ENCODE measurements at places on chromosomes 11 and 22.

- no peak for DNase-seq
Measured at GRCh38 chr22:36736701-36737320, 33.3 kb upstream of the CACNG2 start.

GRCh38 chr11:27204529-27204928, 158.5 kb downstream of the CCDC34 start:
- DNase-seq, result peak; percentile 3

DNA sequence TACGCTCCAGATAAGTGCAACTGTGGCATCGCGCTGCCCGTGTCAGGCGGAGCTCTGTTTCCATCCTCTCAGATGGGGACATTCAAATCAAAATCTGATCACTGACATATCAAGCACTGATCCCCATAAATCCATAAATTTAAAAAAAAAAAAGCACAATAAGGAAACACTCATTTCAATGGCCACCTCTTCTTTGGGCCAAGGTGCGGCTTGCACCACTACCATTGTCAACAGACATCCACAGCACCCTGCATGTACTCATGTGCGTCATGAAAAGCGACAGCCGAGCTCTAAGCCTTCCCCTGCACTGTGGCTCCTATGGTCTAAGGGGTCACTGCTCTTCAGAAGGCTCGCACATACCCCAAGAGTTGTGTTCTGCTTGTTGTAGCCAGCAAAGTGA, 26.7 kb upstream of the SERPIND1 start:
- DNase-seq, result no peak

DNA sequence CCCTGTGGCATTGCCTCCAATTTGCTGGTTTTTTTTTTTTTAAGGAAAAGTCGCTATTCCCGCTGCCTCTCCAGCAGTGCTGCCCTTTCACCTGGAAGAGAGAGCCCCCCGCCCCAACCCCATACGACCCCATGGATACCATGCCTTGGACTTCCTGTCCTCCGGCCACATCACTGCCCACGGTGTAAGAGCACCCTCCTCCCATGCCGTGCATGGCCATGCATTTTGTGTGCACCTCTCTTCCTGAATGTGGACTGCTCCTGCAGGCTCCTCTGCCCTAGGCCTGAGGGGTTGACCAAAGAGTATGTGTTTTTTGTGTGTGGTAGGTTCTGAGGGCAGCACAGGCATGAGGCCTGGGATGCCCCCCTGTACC, 65.6 kb upstream of the SPON1 start:
- no peak for DNase-seq
